Stimulated activated CD4-positive, alpha-beta T cell treated with anti-CD3 and anti-CD28 coated beads, Interleukin-1b, Interleukin-23, amount 100 ng/mL, for 1 hour (primary cell): ENCODE measurements at places on chromosomes 16 and 17.

GRCh38 chr17:77118251-77118928 is 22.4 kb upstream of the SEC14L1 start:
- DNase-seq: no peak

DNA sequence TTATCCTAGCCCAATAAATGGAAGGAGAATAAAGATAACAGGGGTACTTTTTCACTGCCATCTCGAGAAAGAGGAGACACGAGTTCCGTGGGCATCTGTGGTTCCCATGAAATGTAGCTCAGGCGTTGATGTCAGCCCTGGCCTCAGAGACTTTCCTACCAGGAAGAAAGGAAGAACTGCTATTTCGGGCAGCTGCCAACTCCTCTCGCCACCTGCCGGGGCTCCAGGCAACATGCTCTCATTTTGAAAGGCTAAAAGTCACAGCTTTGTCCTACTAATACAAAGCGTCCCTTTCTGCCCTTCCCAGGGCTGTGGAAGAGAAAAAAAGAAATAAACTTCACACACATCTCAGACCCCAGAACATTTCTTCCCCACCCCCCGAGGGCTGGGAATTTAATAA is 65.8 kb downstream of the DHRS7C start:
- DNase-seq: no peak

GRCh38 chr17:81020767-81021497 is 14.0 kb upstream of the BAIAP2 start:
- DNase-seq: no peak

GRCh38 chr17:16491131-16491702 is 776 bp downstream of the LRRC75A start:
- DNase-seq: no peak

DNA sequence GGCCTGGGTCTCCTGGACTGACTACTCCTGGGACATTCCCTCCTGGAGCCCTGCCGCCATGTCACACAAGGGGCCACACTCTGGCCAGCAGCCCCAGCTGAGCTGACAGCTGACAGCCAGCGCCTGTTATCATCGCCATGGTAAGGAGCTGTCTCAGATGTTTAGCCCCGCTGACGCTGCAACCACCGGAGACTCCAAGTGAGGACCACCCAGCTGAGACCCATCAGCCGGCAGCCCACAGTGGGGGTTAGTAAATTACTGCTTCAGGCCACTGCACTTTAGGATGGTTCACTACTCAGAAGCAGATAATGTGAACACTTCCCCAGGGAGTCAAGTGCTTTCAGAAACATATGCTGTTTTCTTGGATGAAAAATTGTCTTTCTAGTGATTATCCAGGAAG is 14.6 kb upstream of the SPHK1 start:
- DNase-seq: no peak

GRCh38 chr17:1764284-1764683 is 2.4 kb downstream of the SERPINF1 start:
- DNase-seq: peak; percentile 33

DNA sequence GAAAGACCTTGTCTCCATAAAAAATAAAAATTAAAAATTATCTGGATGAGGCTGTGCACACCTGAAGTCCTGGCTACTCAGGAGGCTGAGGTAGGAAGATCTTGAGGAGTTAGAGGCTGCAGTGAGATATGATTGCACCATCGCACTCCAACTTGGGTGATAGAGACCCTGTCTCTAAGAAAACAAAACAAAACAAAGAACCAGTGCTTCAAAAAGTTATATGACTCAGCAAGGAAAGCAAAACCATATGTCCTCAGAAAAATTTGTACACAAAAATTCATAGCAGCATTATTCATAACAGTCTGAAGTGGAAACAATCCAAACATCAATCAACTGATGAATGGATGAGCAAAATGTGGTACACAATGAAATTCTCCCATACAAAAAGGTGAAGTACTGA is 48.9 kb downstream of the SLFN5 start:
- DNase-seq: no peak

DNA sequence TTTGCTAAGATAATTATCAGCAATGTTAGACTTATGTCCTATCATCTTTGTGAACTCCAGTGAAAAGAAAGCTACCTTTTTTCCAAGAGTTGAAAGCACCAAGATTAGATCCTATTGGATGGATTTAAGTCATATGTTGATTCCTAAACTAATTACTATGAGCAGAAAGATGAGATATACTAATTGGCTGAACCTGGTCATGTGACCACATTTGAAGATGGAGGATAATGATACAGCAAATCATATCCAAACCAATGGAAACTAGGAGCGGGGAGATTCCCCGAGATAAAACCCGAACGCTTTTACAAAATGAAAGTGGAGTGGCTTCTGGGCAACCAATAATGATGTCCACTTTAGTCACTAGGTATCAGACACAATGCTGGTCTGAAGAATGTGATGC is 1060.2 kb upstream of the EEF2KMT start:
- DNase-seq: no peak

DNA sequence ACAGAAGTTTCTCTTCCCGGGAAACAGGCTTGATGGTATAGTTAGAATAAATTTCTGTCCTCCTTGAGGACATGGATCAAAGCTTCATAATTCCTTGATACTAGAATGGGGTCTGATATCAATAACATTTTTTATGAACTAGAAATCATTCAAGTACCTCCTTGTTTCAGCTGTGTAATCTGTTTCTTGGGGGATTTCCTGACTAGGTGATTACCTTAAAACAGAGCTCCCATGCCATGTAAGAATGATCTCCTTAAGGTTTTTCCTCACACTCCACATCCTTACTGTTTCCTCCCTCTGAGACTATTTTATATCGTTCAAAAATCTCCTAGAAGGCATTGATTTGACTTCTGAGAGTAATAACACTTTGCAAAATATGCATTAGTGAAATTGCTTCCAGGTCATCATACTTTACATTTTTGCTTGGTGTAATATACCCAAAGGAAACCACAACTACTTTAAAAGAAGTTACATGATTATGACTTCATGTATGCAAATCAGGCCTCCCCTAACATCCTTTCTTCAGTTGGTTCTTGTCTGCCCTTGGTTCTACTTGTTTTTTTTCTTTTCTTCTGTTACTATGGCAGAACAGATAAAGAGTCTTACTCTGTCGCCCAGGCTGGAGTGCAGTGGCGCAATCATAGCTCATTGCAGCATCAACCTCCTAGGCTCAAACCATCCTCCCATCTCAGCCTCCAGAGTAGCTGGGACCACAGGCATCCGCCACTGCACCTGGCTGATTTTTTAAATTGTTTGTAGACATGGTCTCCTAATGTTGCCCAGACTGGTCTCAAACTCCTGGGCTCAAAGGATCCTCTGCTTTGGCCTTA is 388.8 kb downstream of the ZFHX3 start:
- DNase-seq: no peak

DNA sequence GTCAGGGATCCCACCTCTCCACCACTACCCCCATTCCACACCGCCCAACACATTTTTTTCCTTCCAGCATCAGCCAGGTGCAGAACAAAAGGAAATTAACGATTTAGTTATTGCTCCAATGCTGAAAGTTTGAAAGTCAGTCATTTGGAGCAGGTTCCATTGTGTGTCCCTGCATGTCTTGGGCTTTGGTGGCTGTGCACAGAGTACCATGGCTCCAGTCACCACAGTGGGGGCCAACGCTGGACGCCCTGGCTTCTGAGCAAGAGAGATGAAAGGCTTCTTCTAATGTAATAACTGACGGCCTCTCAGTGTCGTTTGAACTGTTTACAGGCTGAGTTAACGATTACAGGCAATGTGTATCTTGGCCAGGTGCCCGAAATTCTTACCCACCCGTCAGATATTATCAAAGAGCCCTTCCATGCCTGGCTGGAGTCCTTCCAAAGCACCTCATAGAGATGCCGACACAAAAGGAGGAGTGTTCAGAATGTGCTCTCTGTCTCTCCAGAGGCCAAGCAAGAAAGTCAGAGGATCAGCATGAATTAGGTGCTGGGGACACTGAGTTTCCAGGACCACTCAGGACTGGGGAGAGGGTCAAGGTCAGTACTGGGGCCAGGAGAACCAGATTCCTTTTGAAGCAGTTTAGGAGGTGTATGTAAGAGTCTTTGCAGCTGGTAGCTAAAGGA is 25.9 kb downstream of the RNF43 start:
- no peak for DNase-seq

DNA sequence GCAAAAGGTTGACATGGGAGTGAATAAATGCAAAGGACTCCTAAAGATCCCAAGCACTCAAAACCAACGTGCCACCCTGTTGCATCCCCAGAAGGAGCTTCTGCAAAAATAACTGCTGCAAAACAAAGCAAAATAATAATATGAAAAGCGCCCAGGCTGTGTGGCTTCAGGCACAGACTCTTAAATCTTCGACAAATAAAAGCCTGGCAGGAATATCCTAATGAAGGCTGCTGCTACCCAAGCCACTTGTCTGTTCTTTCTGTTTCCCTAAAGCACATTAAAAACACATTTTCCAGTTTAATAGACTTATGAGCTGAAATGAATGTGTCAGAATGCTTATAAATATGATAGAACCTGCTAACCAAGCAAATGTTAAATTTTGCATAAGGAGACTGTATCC is 154.0 kb downstream of the SLC39A11 start:
- no peak for DNase-seq

DNA sequence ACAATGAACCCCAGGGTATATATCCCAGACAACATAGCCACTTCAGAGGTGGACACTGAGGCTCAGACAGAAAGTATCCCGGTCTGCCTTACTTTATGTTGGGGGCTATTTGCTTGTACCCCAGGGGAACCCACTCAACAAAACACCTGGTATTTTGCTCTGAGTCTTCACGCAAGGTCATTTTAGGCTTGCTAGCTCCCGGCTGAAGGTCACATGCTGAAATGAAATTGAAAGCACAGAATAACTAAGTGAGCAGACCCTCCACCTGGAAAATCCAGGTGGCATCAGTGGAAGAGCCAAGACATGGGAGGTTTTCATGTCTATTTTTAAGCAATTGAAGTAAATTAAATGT is 4.1 kb upstream of the KDM8 start:
- no peak for DNase-seq

GRCh38 chr17:49213399-49213798 is 2.9 kb downstream of the ABI3 start:
- DNase-seq: no peak

DNA sequence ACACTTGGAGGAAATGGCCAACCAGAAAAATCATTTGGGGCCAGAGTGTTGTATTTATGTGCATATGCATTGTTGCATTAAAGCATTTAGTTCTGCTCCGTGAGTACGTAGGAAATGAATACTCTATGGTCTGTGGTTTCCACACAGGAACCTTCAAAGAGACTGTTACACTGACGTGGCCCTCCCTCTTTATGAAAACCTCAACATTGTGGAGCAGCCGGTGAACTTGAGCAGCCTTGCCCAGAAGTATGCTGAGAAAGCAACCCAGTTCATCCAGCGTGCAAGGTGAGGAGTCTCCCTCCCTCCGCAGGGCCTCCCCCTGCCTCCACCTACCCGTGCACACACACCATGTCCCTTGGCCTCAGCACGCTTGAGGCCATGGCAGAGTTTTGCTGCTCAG is 65.2 kb downstream of the ARSG start:
- DNase-seq: peak; percentile 29

- no peak for DNase-seq
Measured at GRCh38 chr17:36048066-36048465, 16.0 kb upstream of the CCL18 start.

GRCh38 chr16:80670170-80670865 is 129.5 kb downstream of the DYNLRB2 start:
- DNase-seq: no peak

GRCh38 chr16:81798311-81799137 is 19.4 kb downstream of the PLCG2 start:
- DNase-seq: no peak

GRCh38 chr17:79835470-79835899 is 3.8 kb downstream of the CBX4 start:
- DNase-seq: no peak

GRCh38 chr16:9360075-9360474 is 268.6 kb downstream of the HAPSTR1 start:
- DNase-seq: no peak

DNA sequence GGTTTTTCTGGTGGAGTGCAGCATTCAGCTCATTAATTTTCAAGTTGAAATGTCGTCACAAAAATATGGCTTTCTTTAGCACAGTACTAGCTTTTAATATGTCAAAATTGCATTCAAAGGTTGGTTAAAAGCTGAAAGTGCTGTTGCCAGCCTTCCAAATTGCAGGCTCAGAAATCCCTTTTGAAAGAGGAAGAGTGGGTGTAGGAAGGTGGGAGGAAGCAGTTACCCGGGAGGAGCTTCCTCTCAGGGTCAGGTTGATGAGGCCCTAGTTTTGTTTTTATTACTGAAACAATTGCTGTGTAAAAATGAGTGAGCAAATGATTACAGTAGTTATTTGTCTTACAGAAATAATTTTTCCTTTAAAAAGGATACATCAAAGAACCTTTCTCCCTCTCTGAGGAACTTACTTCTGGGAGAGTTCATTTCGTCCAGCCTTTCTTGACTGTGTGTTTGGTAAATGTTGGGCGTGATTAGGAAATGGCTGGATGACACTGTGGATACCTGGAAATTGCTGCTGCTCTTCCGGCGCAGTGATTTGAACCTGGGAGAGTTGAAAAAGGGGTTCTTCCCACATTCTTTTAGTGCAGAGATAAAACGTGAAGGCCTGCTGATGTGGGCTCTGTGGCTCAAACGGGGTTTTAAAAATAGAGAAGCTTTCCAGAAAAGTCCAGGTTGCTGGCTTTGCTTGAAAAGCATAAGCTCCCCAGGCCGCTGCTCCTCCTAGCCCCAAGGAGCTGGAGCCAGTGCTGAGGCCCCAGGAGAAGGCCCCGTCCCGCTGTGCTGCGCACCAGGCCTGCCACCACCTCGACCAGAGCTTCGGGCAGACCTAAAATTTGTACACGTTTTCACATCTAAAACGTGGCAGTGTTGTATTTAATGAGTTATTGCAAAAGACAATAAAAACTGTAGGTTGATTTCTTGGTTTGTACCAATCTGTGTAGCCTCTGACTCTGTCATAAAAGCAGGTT is 41.7 kb downstream of the SEC14L1 start:
- no peak for DNase-seq

DNA sequence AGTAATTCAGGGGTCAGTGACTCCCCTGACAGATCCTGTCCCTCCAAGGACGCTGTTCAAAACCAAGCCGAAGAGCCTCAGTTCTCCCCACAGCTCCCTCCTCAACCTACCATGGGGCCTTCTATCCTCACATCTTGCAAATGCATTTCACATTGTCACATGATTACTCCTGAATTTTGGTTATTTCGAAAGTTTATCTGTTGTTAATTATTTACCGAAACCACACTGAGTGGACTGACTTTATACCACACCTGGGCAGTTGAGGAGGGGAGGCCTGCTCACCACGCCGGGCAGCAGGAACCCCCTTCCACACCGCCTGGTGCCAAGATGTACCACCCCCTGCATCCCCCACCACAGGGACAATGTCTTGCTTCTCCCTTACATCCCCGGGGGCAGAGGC is 4.7 kb downstream of the TIMP2 start:
- no peak for DNase-seq

- no peak for DNase-seq
Measured at GRCh38 chr17:32525122-32525521, 38.3 kb downstream of the CDK5R1 start.
